ENCODE measurements at places on chromosomes 16 and 17.

DNA sequence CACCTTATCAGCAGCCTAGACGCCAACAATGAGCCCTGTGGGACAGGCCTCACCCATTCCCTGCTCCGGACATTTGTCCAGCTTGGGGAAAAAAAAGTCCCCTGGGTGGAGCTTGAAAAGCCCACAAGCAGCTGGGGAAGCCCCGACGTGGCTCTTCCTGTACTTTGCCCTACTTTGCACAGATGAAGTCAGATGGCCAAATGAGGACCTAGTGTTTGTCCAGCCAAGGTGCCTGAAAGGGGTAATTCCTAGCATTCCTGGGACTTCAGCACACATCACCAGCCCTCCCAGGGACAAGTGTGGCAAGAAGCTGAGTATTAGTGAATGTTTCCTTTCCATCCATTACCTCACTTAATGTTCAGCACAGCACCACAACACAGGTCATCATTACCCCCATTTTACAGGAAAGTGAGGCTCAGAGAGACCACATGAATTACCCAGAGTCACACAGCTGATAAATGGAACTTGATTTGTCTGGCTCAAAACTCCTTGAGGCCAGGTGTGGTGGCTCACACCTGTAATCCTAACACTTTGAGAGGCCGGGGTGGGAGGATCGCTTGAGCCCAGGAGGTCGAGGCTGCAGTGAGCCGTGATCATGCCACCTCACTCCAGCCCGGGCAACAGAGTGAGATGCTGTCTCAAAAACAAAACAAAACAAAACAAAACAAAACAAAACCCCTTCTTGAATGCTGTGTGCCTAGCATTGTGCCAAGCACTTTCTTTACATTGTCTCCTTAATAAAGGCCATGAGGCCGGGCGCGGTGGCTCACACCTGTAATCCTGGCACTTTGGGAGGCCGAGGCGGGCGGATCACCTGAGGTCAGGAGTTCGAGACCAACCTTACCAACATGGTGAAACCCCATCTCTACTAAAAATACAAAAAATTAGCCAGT lies 19.9 kb upstream of the PLLP start:
- DNase-seq = no peak

- no peak for DNase-seq
Observed at GRCh38 chr16:76882105-76882504, 308.9 kb upstream of the MON1B start.

GRCh38 chr16:85431431-85432124 lies 181.5 kb upstream of the GSE1 start:
- DNase-seq = no peak

GRCh38 chr17:10120109-10120485 lies 78.3 kb downstream of the GAS7 start:
- DNase-seq = no peak

- no peak for DNase-seq
Observed at GRCh38 chr17:49290690-49291359, 60.2 kb upstream of the PHOSPHO1 start.

Data from cortex of kidney (tissue), 1 donor.